ENCODE measurements at places on chromosomes 13 and 19.

GRCh38 chr19:51821456-51821855, 26.5 kb downstream of the FPR3 start:
- DNase-seq: no peak

- DNase-seq: no peak
These were observed 307 bp downstream of the JOSD2 start for GRCh38 chr19:50510700-50511068.

DNA sequence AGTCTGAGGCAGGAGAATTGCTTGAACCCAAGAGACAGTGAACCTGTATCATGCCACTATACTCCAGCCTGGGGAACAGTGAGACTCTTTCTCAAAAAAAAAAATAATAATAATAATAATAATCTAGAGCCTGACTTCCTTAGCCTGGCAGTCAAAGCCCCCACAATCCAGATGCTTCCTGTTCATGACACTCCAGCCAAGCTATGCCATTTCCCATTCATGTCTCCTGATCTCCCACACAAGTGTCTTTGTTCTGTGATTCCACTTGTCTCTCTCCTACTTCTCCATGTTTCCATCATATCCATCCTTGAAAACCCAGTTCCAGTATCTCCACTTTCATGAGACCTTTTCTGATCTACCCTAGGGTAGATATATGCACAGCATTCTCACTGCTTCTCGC, 150.7 kb downstream of the FOXO1 start:
- DNase-seq: no peak

- no peak for DNase-seq
These were observed 39.5 kb upstream of the SMAD9 start for GRCh38 chr13:36959456-36960116.

GRCh38 chr13:112588490-112589297, 741 bp upstream of the TUBGCP3 start:
- no peak for DNase-seq

- DNase-seq: no peak
These were observed 10.9 kb upstream of the ADGRE5 start for GRCh38 chr19:14370169-14370939.

GRCh38 chr13:87207280-87208003, 463.7 kb upstream of the SLITRK5 start:
- no peak for DNase-seq

DNA sequence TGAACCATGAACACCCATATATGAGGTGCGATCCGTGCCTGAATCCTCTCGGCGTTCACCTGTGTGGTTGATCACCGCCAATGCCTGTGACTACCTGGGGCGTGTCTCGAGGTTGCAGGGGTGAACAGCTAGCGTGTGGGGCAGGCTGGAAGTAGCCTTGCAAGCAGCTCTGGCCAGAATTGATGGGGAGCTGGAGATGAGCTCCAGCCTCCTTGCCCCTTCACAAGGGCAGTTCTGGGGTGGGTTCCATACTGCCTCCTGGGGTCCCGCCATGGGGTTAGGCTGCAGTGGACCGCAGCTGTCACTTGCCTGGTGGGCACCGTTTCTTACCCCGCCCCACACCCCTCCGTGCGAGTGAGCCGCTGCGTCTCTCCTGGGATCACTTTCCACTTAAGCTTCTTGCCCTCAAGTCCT, 154.5 kb upstream of the SOX1 start:
- no peak for DNase-seq

- DNase-seq: no peak
These were observed 116.1 kb downstream of the STARD13 start for GRCh38 chr13:33169273-33169980.

DNA sequence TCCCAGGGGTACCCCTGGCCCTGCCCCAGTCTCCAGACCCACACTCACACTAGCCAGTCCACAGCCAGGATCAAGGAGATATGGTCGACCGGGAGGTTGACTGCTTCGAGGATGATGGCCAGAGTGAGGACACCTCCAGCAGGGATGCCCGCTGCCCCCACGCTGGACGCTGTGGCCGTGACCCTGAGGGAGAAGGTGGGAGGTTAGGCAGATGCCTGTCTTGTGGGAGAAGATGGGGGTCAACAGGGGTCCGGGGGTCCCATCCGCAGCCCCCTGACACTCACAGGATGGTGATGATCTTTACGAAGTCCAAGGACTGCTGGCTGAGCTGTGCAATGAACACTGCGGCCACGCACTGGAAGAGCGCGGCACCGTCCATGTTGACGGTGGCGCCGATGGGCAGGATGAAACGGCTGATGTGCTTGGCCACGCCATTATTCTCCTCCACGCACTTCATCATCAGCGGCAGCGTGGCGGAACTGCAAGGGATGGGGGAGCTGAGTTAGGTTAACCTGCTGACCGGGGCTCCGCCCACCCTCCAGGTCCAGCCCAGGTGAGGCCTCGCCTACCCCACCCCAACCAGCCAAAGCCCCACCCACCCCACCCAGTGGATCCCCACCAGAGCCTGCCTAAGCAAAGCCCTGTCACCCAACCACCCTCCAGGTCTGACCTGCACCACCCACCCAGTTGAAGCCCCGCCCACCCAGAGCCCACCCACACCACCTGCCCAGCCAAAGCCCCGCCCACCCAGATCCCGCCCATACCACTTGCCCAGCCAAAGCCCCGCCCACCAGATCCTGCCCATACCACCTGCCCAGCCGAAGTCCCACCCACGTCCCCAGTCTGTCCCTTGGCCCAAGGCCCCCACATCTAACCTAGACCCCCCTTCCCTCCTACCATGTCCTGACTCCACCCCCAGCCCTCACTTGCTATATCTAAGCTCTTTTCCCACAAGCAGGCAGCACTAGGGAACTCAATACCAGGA, 11.2 kb downstream of the SLC1A5 start:
- no peak for DNase-seq

GRCh38 chr19:18431351-18432197, 6.4 kb downstream of the ISYNA1 start:
- no peak for DNase-seq

DNA sequence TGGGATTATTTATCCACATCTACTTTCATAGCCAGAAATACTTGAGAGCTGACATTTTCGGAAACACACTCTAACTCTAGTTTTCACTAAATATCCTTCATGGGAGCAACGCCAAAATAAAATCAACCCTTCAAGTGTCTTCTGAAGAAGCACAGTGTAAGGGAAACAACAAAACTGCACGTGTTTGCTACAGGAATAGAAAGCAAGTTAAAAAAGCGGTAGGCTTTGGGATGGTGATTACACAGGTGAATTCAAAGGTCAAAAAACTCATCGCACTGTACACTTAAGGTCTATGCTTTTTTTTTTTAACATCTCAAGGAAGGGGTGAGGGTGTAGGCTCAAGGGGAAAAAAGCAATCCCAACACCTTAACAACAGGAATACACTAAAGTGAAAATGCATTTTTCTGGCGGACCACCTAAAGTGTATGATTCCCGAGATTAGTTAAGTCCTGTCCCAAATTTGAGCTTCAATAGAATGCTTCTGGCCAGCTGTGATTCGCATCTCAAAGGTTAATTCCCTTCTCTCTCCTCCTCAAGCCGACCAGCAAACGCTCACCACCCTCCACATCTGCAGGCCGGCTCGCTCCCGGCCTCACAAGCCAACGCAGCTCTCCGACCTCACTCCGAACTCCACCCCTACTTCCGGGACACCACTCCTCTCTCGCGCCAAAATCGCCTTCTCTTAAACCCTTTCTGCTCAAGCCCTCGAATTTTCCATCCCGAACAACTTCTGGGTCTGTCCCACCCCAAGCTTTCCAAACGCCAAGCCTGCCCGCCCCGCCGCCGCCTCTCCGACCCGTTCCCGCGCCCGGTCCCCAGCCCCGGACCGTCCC, 1.1 kb downstream of the ARGLU1 start:
- DNase-seq: peak; percentile 7

DNA sequence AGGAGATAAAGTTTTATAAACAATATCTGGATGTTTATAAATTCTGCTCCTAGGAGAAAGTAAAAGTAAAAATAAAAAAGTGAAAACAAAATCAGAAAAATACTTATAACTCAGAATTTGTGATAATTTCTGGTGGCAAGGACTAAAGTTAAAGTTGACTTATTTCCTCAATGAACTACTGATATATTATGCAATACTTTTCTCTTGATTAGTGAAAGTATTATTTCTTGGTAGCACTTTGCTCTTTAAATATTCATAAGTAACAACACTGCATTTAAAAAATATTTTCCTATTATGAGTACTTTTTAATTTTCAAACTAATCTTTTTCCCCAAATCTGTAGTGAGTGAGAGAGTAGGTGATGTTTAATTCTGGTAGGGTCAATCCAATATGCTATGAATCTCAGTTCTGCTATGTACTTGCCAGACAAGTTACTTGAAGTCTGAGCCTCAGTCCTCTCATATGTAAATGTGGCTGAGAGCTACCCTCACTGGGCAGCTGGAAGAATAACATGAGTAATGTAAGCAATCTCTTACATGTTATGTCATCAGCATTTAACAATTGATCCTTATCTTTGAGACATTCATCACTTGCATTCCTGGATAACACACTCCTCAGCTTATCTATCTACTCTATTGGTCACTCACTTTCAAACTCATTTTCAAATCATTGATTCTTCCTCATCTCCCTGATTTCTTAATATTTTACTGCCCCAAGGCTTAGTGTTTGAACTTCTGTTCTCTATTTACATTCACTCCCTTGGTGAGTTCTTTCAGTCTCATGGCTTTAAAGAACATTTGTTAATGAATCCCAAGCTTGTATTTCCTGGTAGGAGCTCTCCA, 239.0 kb downstream of the RGCC start:
- DNase-seq: no peak

GRCh38 chr19:58513694-58514563, 2.1 kb upstream of the SLC27A5 start:
- DNase-seq: peak; percentile 93

DNA sequence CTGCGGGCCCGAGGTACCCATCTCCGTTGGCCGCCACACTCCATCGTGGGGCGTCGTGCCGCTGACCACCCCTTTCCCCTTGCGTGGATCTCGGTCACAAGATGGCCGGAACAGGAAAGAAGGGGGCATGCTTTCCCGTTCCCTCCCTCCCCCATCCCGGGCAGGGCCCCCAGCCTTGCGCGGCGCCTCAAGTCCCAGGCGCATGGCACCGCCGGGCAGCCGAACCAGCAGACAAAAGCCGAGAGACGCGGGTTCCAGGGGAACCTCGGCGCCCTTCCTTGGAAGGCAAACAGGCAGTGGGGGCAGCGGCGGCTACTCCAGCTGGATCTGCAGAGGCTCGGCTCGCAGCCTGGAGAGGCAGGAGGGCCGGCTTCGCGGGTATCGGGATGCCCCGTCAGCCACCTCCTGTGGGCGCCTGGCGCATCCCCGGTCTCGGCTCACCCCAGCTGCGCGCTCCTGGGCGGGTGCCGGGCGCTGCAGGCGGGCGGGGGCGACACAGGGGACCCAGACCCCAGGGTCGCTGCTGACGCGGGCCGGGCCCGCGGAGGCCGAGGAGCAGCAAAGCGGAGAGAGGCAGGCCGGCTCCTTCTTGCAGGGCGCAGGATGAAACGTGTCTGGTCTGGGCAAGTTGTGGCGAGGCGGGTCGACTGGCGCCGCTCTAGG, 439 bp downstream of the DZIP1 start:
- DNase-seq: no peak

DNA sequence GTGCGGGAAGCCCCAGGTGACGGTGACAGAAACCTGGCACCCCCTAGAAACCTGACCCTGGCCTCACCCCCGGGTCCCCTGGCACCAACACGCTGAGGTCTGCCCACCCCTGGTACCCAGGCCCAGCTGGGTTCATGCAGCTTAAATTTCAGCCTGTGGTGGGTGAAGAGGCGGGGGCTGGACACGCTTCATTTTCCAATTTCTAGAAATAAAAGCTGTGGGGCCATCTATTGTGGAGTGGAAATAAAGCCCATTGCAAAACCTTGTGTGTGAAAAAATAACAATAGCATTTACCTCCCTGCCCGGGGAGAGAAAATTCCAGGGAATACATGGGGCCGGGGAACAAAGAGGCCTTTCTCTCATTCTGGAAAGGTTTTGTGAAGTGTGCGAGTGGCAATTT, 7.5 kb upstream of the FUT5 start:
- DNase-seq: no peak

DNA sequence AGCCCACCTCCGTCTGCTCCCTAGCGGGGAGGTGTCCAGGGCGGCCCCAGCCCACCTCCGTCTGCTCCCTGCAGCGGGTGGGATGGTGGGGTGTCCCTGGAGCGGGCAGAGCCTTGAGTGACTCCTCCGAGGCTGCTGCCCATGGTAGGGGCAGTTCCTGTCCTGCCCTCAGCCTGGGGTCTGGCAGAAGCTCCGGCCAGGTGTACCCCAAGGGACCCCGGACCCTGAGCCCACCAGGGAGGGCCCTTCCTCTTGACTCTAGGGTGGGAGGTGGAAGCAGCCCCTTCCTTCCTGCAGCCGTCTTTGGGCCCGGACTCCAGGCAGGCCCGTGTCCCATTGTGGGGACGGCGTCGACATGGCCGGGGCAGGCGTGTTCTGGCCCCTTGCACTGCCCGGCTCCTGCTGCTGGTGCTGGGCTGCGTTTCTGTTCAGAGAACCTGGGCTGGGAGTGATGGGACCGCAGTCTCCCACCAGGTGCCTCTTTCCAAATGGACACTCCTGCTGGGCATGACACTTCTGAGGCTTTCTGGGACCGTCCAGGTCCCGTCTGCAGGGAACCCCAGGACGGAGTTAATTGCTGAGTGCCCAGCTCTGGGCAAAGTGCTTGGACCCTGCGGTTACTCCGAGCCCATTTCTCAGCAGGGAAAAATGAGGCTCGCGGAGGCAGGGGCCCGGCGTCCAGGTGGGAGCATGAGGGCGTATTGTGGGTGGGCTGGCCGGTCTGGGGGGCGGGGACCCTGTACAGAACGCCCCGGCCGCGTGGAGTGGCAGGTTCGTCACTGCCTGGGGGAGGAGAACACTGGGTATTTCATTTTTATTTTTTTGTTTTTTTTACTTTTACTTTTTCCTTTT, 19.8 kb downstream of the ARID3A start:
- DNase-seq: no peak

DNA sequence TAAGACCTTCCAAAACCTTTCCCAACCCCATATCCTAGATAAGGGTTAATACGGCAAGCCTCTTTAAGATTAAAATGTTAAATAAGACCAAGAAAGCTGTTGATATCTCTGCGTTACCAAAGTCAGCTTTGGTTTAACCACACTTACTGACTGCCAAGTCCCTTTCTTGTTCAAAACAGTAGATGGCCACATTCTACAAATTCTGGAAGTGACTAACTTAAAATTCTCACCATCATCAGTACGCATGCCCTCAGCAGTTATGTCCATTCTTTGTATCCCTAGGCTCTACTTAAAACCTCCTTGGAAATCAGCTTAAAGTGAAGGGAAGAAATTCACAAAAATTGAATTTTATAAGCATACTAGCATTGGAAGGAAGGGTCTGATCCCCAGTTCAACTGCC, 23.6 kb downstream of the SOHLH2 start:
- DNase-seq: no peak

GRCh38 chr19:17972230-17972629, 5.3 kb downstream of the KCNN1 start:
- no peak for DNase-seq

- no peak for DNase-seq
These were observed 265.6 kb downstream of the DCLK1 start for GRCh38 chr13:35865341-35866240.

DNA sequence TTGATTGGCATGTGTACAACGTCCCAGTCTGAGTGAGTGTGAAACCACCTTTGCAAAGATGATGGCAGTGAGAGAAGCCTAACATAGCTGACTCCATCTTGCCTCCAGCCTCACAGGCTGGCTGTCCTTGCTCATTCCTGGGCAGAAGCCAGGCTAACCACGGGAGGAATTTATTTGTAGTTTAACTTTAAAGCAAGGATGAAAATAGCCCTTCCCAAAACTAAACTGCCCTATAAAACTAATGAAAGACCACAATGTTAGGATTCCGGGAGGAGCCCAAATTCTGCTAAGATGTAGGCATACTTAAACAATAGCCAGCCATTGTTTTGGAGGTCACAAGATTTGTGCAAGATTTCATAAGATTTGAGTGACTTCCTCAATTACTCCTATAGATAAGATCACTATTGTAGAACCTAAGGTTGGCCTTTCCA, 96.6 kb upstream of the LSM14A start:
- no peak for DNase-seq

All from stimulated activated CD4-positive, alpha-beta T cell treated with anti-CD3 and anti-CD28 coated beads, Interleukin-1b, Interleukin-23, amount 100 ng/mL, for 4 hours (primary cell).